Activated CD8-positive, alpha-beta T cell treated with anti-CD3 and anti-CD28 coated beads, Interleukin-2, amount 10 ng/mL, durations not matched to agents 7 days and 5 days (primary cell): ENCODE measurements at places on chromosomes 3 and 15. TPM values are rescaled to one million over a fixed set of nuclear protein-coding genes. Genes with fewer than 3 reads are reported as not detected.

DNA sequence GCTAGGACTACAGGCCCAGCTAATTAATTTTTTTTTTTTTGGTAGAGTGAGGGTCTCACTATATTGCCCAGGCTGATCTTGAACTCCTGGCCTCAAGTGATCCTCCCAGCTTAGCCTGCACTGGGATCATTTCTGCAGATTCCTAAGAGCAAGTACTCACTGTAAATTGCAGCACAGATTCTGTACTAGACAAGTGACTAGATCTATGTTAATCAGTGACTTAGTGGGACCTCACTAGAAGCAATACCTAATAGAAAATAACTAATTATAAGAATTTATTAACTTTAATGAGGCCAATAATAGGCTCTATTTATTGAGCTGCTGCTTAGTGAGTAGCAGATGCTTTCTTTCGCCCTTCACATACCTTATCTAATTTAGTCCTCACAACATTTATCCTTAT, 10.6 kb upstream of the UTS2B start:
- no peak for DNase-seq

- DNase-seq: no peak
These were observed 9.4 kb downstream of the DPH3 start for GRCh38 chr3:16255326-16255725.

DNA sequence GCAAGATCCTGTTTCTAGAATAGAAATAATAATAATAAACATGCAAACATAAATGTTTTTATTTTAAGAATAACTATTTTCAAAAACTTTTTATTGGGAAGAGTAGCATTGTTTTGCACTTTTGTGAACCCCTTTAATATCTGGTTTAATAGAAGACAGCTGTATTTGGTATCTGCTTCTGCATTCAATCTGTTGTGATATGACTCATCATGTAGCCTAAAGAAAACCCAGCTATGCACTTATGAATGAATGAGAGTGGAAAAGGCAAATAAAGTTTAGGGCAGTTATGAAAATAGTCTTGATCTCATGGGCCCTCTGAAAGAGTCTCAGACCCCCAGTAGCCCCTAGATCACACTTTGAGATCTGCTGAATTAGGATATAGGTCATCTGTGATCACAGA, 100.4 kb upstream of the PPP2R3A start:
- no peak for DNase-seq

- no peak for DNase-seq
These were observed 136.7 kb upstream of the ADAMTS9 start for GRCh38 chr3:64824394-64824909.

DNA sequence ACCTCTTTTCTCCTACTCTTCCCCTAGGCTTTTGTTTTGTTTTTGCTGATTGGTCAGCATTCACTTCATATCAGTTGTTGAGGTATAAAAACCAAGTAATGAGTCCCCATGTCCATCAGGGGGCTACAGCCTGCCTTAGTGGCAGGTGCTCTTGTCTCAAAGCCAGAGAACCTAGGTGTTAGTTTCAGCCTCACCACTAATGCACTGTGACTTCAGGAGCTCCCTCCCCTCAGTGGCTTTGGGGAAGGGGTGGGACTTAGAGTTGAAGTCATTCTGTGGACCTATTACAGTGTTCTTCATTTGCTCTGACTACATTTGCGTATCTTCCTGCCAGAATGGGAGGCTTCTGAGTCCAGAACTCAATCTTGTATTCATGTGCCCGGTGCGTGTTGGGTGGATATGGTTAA, 41.6 kb downstream of the NR2C2 start:
- peak; percentile 66 for DNase-seq

DNA sequence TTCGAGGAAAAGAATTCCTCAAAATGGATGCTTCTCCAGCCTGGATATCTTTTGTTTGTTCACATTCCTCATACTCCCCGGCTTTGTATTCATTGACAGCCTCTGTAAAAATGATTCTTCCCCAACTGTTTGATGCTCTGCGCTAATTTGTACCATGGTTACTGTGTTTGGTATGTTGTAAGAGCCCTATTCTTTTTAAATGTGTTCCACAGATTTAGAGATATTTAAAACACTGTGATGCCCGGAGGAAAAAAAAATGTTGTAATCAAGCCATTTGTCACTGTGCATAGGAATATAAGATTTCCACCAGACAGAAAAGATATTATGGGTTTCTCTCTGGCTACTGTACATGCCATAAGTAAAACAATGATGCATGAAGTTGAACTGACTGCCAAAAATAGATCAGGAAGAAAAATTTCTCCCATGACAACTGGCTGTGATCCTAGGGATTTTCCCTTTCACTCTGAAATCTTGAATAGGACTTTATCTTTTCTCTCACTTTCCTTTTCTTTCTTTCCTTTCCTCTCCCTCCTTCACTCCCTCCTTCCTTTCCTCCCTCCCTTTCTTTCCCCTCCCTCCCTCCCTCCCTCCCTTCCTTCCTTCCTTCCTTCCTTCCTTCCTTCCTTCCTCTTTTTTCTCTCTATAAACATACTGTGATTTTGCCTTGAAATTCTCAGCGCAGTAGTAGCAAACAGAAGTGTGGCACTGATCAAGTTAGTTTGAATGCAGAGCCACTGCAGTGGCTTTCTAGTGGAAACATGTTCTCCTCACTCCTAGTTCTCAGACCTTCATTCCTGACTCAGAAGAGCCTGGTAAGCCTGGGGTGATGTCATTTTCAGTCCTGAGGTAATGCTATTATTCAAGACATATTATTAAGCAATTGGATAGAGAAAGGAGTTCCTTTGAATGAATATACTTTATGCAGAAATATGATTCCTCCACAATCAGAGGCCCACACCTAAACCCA, 254.9 kb upstream of the TBL1XR1 start:
- DNase-seq: no peak

DNA sequence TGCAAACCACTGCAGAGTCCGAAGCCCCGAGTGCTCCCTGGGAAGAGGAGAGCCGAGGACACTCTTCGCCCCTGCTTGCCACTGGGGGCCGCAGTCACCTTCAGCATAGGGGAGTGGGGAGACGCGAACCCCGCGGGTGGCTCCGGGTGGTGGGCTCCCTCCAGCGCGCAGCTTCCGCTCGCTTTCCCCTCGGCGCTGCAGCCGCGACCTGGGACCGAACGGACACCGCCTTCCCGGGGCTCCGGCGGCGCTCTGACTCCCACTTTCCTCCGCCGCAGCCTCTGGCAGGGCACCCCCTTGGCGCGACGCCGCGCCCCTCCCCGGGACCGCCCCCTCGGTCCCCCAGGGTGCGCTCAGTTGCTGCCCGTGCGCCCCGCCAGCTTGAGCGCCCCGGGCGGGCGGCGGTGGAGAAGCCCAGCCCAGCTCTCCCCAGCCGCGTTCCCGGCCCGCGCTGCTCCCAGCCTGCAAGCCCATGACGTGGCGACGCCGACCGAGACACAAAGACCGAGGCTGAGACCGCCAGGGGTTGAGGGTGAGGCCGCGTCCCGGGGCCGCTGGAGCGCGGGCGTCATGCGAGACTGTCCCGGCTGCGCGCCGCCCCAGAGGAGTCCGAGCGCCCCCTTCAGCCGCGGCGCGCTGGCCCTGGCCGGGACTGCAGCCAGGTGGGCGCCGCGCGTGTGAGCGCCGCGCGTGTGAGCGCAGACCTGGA, at the start of gene MINAR1:
Gene MINAR1, plus strand, starts transcription at position 701 of the 709 bp plus-strand sequence. CDS start 23,812 bp downstream, outside the sequence.
- DNase-seq: no peak

DNA sequence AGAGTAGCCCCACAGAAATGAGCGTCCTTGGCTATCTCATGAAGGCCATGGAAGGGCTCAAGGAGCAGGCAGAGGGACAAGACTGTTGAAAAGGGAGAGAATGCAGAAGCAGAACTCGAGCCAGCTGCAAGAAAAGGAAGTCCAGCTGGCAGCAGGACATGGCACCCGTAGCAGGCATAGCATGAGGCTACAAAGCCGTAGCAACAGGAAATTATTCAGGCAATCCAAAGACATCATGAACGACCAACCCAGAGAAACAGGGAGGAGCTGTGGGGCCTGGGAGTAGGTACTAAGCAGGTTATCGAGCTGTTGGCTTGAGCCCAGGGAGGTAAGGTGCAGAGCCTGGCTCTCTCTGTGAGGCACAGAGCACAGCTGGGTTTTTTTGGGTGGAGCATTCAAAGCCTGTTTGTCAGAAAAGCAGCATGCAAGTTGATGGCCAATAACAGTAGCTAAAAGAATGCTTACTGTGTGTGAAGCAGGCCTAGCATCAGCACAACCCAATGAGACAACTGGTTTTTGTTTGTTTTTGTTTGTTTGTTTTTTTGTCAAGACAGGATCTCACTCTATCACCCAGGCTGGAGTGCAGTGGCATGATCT, 144.0 kb upstream of the SMAD3 start:
- no peak for DNase-seq

DNA sequence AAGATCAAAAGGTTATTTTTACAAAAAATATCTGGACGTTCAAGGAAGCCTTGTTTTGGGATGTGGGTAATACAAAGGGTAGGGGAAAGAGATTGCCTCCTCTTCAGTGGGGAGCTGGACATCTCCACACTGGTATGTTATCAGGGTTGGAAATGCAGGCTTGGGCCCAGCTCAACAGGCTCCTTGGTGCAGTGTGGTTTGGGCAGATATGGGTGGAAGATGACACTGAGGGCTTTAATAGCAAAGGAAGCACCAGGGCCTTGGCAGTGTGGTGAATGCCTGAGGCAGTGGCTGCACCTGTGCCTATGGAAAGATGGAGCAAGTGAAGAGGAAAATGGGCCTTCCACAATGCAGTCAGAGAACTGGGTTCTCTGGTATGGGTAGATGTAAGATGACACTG, 11.2 kb upstream of the MED12L start:
- no peak for DNase-seq

Gene RAB6B
- total RNA-seq: 1.2 TPM

Gene OR4M2
- not detected for total RNA-seq

Gene SCG5
- total RNA-seq: 2.8 TPM

Gene SLC22A13
- total RNA-seq: 0.58 TPM

Gene DHX30
- 72.8 TPM for total RNA-seq

Gene INSYN1
- not detected for total RNA-seq
